ENCODE measurements at places on chromosomes 13 and 19.

DNA sequence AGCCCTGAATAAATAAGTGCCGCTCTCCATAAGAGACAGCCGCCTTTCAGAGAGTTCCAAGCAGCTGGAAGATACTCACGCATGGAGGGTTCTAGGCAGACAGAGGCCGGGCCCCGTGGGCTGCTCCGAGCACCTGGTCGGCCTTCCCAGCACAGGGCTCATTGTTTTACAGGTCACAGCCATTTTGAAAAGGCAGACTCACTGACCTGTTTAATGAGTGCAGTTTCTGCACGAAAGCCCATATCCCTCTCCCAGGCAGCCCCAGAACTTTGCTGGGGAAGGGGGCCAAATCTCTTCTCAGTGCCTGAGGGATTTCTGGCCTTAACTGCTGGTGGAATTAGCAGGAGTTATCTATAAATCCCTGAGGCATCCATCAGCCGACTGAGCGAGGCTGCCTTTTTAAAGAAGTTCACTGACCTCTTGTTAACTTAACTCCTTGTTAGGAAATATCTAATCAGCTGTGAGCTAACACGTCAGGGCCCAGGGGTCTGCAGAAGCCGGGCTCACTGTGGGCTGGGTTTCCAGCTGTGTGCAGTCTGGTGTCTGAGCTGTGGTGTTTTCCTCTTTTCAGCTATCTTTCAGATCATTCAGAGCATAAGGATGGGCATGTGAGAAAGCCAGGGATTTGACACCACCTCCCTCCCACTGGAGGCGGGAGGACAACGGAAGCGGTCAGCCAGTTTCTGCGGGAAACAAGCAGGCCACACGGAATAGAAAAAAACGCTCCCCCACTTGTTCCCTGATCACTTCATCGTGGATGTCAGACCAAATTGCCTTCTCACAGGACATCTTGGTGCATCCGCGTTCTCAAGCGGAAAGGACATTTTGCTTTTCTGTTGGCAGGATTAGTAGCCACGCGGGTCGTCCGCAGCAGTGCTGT lies 23.3 kb downstream of the SERP2 start:
- peak; percentile 99 for DNase-seq

DNA sequence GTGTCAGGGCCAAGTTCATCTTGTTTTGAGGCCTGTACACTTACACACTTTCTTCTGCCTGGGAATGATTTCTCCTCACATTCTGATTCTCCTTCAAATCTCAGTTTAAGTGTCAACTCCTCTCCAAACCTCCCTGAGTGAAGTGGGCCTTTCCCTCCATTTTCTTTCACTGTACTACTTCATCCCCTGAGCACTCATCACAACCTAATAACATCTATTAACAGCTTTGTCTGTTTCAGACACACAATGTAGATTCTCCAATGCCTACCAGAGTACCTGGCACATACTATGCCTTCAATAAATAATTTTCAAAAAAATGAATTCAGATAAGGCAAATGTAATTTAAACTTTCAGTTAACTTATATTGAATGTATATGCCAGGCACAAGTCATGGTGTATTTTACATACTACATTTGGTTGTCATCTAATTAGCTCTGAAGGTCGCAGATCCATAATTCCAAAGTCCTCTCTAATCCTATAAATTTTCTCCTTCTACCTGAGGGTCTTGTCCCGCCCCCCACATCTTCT lies 357 bp upstream of the COG6 start:
- no peak for DNase-seq

- no peak for DNase-seq
Observed at GRCh38 chr13:62185631-62186255, 770.1 kb upstream of the PCDH20 start.

DNA sequence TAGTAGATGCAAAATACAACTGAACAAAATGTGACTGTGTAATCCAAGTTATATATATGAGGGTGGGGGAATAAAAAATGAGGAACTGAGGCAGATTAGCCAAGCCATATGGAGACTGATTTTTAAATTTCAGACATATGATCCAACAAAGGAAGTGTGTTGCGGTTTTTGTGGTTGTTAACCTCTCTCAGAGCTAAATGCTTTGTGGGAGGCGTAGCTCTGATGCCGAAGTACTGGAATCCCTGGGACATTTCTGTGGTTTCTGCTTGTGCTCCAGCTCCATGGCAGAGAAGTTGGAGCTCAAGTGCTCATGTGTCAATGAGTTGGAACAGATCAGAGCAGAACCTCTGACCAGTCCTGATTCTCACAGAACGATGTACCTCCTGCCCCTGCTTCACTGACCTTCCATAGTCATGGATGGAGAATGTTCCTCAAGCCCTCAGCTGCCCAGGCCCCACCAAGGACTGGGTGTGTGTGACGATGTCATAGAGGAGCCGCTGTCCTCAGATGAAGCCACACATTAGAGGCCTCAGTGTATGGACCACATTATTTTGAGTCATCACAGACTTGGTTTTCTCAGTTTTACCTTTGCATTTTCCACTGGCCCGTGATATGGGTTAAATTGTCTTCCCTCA lies 107.6 kb downstream of the SOX1 start:
- DNase-seq: no peak

GRCh38 chr13:99380921-99381645 lies 73.9 kb upstream of the GPR183 start:
- no peak for DNase-seq

DNA sequence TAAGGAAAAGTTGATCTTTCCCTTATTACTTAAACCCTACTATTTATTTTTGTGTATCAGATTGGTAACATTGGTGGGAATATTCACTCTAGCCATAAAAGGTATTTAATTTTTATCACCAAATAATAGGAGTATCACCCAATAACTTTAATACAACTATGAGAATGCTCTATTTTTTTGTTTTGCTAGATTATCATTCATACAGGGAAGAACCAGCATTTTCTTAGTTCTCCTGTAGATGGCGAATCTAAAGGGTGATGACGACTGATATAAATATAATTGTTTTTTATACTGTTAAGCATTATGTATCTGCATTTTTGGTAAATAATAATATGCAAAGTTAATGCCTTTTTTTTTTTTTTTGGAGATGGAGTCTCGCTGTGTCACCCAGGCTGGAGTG lies 7.9 kb upstream of the FRY start:
- DNase-seq: no peak

DNA sequence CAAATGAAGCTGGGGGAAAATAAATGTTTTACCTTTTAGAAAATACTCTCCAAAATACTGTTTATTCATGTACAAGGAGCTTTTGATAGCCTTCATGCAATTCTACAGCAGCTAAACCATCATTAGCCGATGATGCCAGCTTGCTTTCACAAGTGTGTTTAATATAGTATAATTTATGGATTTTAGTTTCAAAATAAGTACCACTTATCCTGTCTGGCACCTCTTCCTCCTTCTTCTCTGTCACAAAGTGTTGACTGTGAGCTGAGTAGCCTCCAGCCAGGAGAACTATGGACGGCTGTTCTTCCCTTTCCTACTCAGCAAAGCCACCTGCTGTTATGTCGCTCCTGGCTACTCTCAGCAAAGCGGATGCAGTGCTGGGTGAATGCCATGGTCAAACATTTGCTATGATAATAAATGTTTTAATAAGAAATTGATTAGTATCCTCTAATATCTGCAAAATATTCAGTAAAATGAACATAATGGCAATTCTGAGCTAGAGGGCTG lies 238.2 kb downstream of the LIG4 start:
- no peak for DNase-seq

DNA sequence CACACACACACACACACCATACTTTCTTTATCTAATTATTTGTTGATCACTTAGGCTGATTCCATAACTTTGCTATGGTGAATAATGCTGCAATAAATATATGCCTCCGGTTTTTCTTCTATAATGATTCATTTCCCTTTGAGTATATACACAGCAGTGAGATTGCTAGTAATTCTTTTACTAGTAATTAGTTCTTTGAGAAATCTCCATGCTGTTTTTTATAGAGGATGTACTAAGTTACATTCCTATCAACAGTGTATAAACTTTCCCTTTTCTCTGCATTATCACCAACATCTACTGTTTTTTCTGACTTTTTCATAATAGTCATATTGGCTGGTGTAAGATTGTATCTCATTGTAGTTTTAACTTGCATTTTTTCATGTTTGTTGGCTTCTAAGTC lies 1405.1 kb downstream of the PCDH9 start:
- DNase-seq: no peak

GRCh38 chr13:44989941-44990340 lies 603 bp downstream of the GPALPP1 start:
- peak; percentile 8 for DNase-seq

DNA sequence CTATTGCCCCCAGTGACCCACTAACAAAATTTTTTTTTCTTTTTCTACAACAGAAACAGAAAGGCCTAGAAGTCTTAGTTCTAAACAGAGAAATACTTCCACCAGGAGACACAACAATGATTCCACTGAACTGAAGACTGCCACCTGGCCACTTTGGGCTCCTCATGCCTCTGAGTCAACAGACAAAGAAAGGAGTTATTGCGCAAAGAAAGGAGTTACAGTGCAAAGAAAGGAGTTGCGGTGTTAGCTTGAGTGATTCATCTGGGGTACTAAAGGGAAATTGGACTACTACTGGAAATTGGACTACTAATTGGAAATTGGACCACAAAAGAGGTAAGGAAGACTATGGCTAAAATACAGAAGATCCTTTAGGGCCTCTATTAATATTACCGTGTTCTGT lies 116.6 kb downstream of the PCDH17 start:
- no peak for DNase-seq

DNA sequence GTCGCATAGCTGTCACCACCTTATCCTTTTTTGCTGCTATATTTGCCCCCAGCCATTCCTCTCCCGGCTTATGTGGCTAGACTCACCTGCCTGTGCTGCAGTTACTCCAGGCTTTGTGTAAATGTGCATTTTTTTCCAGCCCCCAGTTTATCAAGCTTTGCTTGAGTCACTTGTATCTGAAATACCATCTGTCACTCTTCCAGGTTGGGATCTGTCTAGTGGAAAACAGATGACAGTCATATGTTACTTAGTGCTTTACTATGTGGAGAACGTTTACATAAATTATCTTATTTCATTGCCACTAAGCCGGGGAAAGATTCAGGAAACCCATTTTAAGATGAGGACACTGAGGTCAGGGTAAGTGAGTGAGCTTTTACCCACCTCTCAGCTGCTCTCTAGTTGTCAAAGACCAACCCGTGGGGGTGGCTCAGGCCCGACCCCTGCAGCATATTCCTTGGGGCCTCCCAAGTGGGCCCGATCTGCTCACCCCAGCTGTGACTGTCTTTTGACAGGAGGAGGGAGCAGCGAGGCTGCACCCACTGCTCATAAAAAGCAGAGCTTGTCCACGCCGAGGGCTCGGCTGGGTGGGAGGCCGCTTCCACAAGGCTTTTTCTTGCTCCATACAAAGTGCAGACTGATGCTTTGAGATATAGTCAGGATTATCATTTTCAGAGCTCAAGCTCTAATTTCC lies 7.2 kb downstream of the GJB2 start:
- DNase-seq: no peak

GRCh38 chr13:48132961-48133360 lies 38.1 kb upstream of the MED4 start:
- no peak for DNase-seq
